ENCODE measurements at places on chromosomes 6 and 20.

GRCh38 chr20:59777331-59777725 is 156.1 kb downstream of the SYCP2 start:
- DNase-seq, result no peak

DNA sequence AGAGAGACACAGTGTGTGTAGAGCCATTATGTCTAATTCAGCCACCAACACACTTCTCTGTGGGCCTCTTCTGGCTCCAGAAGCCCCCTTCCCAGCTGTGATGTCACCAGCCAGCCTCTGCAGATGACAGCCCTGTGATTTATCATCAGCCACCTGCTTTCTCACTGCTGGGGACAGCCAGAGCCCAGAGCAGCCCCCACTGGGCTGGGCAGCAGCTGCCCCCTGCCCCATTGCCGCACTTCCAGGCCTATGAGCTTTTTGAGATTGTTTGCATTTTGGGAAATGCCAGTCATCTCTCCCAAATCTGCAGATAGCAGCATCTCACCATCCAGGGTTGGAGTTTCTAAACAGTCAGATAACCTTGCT is 21.9 kb upstream of the STX16 start:
- DNase-seq, result no peak

DNA sequence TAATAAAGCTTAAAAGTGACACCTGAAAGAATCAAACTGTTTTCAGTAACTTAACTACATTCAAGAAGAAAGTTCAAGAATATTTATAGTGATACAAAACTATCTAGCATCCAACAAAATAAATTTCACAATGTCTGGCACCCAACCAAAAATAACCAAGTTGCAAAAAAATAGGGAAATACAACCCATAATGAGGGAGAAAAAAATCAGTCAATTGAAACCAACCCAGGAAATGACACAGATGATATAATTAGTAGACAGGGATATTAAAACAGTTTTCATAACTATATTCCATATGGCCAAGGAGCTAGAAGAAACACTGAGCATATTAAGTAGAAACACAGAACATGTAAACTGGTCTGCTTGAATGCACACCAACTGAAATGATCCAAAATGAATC is 120.2 kb upstream of the BEND3 start:
- DNase-seq, result no peak

- DNase-seq, result no peak
These were observed 175.1 kb upstream of the JAG1 start for GRCh38 chr20:10848810-10849370.

DNA sequence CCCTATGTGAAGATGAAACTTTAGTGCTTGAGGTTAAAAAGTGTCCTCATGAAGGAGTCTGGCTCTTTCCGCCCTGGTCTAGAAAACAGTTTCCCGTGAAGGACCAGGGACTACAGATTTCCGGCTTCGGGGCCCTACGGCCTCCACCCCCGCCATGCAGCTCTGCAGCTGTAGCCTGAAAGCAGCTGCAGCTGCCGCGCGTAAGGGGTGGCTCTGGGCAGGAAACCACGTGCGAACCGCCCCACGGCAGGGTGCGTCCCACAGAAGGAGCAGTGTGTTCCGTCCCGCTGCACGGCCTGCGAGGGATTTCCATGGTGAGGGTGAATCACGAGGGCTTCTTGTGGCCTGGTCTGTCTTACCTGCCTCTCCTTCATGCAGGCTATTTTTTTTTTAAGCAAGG is 117.0 kb downstream of the ERMARD start:
- DNase-seq, result no peak

GRCh38 chr20:53028337-53029007 is 56.3 kb downstream of the TSHZ2 start:
- no peak for DNase-seq

GRCh38 chr6:36414481-36414880 is 27.0 kb upstream of the ETV7 start:
- DNase-seq, result no peak

- no peak for DNase-seq
These were observed 37.1 kb downstream of the QRSL1 start for GRCh38 chr6:106666282-106667021.

GRCh38 chr20:25508083-25508770 is 77.1 kb downstream of the NINL start:
- DNase-seq, result no peak

DNA sequence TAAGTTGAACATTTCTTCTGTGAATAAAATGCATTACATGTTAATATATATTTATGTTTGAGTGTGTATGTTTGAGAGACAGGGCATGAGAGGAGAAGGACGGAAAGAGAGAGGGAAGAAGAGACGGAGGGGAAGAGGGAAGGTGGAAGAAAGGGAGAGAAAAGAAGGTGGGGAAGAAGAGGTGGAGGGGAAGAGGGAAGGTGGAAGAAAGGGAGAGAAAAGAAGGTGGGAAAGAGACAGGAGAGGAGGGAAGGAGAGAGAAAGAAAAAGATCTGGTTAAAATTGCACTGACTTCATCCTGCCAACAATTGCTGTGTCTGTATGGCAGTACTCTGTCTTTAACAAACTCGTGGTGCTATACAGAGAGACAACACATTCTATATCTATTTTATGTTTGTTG is 29.0 kb downstream of the FAM83B start:
- DNase-seq, result no peak

DNA sequence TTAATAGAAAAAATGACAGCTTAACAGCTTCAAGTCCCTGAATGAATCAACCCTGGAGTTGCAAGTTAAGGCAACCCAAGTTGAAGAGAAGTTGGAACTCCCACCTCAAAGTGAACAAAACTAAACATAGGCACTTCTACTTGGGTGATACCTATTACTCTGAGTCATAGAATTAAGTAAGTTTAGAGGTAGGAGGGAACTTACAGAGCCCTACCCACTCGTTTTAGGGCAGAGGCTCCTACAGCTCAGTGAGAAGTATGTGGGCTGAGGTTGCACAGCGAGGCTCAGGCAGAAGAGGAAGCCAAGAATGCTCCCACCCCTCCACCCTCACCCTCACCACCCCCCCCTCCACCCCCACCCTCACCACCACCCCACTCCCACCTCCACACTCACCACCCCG is 42.2 kb downstream of the NFATC2 start:
- no peak for DNase-seq
